ENCODE measurements at places on chromosomes 2 and 18.

DNA sequence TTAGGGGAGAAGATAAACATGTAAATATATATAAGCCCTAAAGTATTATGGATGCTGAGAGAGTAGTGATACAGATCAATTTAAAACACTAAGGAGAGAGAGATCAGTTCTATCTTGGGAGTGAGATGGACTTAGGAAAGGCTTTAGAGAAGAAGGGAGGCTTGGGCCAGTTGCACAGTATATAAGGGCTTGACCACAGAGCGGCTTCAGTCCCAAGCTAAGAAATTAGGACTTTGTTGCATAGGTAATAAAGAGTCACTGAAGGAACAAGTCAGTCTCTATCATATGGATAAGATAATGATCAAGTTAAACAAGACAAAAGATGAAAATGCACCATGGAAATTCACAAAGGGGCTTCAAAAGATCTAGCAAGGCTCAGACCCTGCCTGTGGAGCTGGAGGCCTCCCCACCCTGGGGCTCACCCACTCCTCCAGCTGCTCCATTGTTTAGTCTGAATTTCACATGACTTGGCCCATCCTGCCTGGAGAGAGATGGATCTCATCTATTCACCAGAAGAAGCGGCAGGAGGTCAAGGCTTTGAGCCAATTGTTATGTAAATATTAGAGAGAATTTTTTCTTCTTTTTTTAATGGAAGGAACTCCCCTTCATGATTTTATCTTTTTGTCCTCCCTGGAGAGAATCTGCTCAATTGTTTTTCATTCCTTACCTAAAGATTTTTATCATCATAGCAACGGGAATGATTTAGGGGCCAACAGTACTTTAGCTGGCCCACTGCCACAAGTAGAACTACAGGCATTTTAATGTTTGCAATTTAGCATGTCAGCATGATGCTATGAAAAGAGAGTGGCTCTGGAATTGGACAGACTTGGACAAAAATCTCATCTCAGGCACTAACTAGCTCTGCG, 44.0 kb downstream of the GYPC start:
- no peak for DNase-seq

DNA sequence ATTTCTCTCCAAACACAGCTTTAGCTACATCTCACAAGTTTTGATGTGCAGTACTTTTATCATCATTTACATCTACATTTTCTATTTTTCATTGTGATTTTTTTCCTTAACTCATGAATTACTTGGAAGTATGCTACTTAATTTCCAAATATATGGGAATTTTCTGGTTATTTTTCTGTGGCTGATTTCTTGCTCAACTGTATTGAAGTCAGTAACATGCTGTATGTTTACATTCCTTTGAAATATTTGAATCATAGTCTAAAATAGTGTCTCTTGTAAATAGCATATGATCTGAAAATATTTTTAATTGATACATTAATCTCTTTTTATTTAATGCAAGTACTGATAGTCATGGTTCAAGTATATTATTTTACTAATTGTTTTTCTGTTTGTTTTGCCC, 26.0 kb upstream of the GALNT5 start:
- DNase-seq, result no peak

GRCh38 chr2:236261452-236261851, 2.8 kb downstream of the ASB18 start:
- DNase-seq, result no peak

GRCh38 chr18:54830260-54830659, 2.0 kb downstream of the RAB27B start:
- no peak for DNase-seq
